RKO (cell line): ENCODE measurements at places on chromosomes 16 and 17.

DNA sequence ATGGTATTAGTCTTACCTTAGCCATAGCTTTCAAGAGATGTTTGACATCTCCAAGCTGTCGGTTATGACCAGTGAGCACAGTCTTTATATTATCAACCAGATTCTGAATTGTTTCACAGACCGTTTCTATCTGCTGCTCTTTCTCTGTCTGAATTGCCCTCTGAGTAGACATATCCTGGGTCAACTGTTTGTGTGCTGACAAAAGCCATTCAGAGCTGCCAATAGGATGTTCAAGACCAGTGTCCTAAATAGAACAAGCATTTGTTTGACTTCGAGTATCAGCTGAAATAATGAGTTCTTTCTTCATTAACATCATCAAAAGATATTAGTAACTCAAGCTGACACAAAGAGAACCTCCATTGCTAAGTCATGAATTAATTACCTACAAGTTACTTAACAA, 14.9 kb upstream of the ARL6IP1 start:
- no peak for DNase-seq

GRCh38 chr16:88719933-88720296, 13.6 kb downstream of the CTU2 start:
- no peak for DNase-seq

GRCh38 chr17:78412403-78412802, 34.0 kb downstream of the PGS1 start:
- peak; percentile 27 for DNase-seq

- no peak for DNase-seq
These were observed 7.8 kb downstream of the CES3 start for GRCh38 chr16:66968847-66969246.

DNA sequence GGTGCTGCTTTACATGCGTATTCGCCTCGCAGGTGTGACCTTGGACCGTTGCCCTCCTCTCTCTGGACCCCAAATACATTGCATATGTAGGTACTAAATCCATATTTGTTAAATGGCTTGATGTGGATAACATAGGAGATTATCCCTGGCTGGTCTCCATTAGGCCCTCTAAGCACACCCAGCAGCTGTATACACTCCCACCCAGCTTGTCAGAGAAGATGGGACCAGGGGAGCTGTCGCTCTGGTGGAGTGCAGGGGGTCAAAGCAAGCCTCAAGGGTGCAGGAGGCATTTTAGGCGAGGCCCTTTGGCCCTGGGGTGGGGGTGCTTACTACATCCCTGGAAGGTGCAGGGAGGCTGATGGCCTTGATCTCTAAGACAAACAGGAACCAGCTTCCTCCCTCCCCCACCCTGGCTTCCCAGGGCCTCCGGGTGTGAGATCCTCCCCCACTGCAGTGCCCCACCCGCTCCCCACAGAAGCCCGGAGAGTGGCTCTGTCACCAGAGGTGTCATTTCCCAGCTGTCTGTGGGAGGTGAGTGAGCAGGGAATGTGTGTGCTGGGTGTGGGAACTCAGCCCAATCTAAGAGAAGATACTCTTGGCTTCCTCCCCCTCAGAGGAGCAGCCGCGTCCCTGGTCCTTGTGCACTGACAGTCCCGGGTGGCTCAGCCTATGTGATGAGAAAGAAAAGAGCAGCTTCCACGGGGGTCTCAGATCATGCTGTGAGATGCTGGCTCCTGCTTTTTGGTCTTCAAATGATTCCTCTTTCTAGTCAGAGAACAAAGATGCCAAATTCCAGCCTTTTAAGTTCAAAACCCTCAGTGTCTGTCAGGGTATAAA, 1.4 kb upstream of the VAMP2 start:
- DNase-seq = no peak

- no peak for DNase-seq
These were observed 1.5 kb downstream of the ALOXE3 start for GRCh38 chr17:8116776-8117175.

DNA sequence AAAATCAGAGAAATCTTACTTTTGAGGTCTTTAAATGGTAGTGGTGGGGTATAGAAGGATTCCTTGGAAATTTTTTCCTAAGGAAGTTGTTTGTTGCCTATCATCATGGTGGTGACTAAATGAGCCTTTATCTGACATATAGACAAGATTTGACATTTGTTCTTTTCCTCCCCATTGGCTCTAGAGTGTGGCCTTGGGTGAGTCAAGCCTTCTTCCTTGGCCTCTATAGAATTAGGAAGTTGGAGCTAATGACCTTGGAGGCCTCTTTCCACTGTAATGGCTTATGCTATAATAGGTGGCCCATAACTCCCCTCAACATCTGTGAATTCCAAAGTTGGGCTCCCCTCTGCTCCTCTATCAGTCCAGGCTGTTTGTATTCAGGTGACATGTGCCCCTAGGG, 79.1 kb upstream of the HNF1B start:
- DNase-seq = no peak

DNA sequence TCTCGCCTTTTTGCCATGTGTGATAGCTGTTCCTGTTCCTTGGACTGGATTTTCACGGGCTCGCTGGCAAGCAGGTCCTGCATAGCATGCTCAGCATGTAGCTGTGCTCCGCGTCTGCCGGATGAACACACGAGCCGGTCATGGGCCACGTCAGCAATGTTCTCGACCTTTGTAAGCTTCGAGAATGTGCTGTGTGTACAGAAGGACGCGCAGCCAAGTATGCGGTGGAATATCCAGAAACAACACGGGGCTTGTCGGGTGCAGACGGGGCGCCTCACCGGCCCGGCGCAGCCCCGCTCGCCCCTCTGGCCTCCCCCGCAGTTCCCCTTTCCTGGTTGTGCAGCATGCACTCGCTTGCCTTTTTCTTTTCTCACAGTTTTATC, 42.2 kb downstream of the RPTOR start:
- no peak for DNase-seq

DNA sequence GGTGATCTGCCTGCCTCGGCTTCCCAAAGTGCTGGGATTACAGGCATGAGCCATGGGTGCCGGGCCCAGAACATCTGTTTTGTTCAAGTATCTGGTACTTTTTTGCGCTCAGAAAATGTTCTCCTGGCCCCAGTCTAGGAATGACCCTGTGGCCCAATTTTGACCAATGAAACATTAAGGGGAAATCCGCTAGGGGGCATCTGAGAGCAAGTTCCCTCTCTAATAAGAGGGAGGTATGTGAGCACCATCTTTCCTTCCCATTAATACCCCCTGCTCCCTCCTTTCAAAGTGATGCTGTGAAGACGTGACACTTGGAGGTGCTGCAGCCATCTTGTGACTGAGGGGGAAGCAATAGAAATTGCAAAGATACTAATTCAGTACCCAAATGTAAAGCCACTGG, 16.5 kb upstream of the CLEC3A start:
- no peak for DNase-seq

DNA sequence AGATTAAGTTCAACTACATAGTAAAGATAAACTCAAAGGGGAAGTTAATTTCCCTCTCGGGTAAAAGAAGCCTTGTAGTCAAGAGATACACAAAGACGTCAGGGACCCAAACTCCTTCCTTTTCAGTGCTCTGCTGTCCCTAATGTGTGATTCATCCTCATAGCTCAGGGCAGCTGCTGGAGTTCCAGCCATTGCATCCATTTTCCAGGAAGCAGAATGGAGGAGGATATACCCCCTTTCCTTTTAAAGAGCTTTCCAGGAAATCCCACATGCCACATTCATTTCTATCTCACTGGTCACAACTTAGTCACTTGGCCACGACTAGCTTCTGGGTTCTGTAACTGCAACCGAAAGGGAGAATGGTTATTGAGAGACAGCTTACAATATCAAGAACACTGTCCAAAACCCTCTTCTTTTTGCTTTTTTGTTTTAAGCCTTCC, 95.3 kb downstream of the SOCS1 start:
- no peak for DNase-seq

- no peak for DNase-seq
These were observed 9.7 kb downstream of the ACLY start for GRCh38 chr17:41909088-41909487.

GRCh38 chr16:36336-36984, 16.9 kb downstream of the POLR3K start:
- no peak for DNase-seq

- DNase-seq = no peak
These were observed 66.3 kb downstream of the MPRIP start for GRCh38 chr17:17108451-17109049.

GRCh38 chr17:77420804-77421629, 280.2 kb downstream of the SEC14L1 start:
- no peak for DNase-seq

- DNase-seq = peak; percentile 75
These were observed 133.7 kb downstream of the RAB11FIP4 start for GRCh38 chr17:31524926-31525800.

DNA sequence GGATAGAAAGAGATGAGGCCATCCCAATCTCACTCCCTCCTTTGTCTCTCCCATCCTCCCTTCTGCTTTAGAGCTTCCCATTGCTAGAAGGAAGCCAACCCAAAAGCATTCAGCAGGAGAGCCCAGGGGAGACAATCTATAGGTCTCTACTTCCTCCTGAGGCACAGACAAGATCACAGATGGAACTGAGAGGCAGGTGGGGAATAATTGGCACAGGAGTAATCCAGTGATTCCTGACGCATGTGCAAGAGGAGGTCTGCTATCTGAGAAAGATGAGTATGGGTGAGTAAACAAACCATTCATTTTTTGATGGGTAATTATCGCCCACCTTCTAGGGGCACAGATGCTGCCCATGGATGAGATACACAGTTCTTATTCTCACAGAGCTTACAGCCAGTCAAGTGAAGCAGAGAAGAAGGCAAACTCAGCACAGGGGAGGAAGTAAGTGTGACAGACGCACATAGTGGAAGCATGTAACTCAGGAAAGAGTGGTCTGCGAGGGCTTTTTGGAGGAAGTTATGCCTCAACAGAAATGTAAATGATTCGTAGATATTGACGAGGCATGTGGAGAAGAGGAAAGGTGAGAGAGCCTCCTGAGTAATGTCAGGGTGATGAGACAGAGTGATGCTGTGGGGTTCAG, 88.9 kb upstream of the HLF start:
- DNase-seq = no peak

DNA sequence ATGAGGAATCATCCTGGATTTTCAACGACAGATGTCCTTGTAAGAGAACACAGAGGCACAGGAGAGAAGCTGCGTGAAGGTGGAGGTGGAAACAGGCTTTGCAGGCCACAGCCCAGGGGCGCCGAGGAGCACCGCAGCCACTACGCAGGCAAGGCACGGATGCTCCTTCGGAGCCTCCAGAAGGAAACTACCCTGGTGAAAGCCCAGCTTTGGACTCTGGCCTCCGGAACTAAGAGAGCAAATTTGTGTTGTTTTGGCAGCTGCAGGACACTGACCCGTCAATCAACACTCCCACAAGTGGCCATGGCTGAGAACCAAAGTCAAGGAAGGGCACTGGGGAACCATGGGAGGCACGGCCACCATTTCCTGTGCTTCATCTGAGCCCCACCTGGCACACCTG, 3.4 kb downstream of the ARL16 start:
- no peak for DNase-seq

DNA sequence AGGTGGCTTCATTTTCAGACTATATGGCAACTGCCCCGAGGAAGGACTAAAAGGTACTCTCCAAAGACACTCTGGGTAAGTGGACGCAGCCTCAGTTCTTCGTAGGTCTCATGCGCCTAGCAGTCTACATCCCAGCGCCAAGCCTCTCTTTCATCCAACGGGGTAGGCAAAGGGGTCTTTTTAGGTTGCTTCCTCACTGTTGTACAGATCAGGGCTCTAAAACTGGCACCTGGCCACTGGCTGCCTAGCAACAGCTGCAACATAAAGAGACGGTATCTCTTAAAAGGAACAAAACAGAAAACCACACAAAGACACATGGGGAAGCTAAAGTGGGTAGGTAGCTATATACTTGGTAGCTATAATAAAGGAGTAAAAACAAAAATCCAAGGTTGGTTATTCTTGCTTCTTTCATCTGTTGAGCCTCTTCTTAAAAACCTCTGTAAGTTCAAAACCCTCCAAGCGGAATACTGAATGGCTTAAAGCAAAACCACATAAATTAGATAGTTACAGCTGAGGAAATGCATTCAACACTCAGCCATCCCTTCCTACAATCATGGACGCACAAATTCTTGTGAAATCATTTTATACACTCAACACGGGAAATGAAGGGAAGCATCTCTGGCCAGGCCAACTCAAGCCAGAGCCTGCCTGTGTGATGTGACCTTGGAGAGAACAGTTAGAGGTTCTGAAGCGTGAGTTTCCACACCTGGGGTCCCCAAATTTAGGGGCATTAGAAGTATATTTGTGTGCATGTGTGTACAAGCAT, 22.7 kb downstream of the CYTH1 start:
- no peak for DNase-seq

DNA sequence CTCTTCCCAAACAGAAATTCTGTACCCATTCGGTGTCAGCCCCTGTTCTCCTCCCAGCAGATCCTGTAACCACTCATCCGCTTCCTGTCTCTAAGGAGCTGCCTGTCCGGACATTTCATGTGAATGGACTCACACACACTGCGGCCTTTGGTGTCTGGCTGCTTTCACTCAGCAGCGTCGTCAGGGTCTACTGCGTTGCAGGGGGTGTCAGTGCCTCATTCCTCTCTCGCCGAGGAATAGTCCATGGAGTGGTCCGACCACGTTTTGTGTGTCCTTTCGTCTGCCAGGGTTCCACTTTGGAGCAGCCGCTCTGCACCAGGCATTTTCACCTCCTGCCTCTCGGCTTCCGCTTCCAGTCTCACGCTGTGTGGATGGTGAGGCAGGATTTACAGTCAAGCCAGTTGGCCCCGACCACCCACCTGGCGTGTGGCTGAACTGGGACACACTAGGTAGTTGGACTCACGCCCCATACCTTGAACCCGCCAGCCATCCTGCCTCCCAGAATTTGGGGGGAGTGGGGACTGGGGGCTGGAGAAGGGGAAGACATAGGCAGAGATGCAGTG, 188.2 kb upstream of the CIBAR2 start:
- no peak for DNase-seq

DNA sequence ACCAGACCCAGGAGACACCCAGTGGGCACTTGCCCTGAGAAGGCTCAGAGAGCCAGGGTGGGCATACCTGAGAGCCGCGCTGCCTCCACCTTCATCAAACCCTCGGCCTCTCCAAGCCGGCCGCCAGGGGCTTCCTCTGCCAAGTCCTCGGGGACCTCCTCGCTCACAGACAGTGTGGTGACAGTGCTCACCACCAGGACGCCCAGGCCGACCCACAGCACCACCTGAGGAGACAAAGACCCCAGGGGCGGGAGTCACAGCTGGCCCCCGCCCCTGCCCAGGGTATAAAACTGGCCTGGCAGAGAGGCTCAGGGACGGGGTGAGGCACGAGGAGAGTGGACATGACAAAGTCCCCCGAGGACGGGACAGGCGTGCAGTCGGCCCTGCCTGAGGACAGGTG, 21.1 kb downstream of the NDUFAF8 start:
- no peak for DNase-seq
